Dermis blood vessel endothelial cell (primary cell): ENCODE measurements at places on chromosomes 6 and 20. TPM values are rescaled to one million over a fixed set of nuclear protein-coding genes. Genes with fewer than 3 reads are reported as not detected.

The CCDC170 gene
- not detected in 2 replicates for total RNA-seq

The MLIP gene
- 2.6 and 4.4 TPM in 2 replicates for total RNA-seq

The CAPN11 gene
- total RNA-seq, result 0.28 and 2.2 TPM in 2 replicates

The FILIP1 gene
- total RNA-seq, result 11.3 and 21.1 TPM in 2 replicates
